ENCODE measurements at places on chromosomes 2 and 18.
A peak's percentile ranks its signal among the peaks of the same experiment; 100 is the strongest.

DNA sequence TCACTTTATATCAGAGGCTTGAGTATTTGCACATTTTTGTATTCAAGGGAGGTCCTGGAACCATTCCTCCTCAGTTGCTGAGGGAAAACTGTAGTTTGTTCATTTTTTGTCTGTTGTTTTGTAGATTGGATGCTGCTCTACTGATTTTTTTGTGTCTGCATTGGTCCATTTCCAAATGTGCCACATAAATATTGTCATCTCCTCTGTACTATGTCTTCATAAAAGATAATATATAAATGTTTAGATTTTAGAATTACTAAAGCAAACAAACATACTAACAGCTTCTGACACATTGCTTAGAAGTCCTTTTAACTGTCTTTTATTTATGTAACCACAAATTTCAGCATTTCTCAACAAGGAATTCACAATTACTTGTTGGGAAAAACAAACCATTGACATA is 356.8 kb downstream of the PLCL1 start:
- no peak for DNase-seq

- no peak for DNase-seq
These were observed 261.3 kb upstream of the CCDC68 start for GRCh38 chr18:55220523-55220922.

- DNase-seq = no peak
These were observed 19.7 kb upstream of the TNFAIP6 start for GRCh38 chr2:151337643-151338042.

- no peak for DNase-seq
These were observed 82.0 kb downstream of the DNMT3A start for GRCh38 chr2:25259737-25260124.

DNA sequence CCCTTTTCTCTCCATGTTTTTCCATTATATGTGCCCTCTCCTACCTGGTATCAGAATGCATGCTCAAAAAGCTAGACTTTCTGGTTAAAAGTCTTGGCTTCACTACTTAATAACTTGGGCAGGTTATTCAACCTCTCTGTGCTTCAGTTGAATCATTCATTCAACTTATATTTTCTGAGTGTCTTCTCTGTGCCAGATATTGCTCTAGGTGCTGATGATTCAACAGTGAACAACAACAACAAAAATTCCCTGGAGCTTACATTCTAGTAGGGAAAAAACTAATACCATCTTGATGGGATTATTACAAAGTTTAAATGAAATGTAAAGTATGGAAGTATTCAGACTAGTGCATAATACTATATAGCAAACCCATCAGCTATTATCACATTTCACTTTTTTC is 55.2 kb downstream of the SOS1 start:
- no peak for DNase-seq

DNA sequence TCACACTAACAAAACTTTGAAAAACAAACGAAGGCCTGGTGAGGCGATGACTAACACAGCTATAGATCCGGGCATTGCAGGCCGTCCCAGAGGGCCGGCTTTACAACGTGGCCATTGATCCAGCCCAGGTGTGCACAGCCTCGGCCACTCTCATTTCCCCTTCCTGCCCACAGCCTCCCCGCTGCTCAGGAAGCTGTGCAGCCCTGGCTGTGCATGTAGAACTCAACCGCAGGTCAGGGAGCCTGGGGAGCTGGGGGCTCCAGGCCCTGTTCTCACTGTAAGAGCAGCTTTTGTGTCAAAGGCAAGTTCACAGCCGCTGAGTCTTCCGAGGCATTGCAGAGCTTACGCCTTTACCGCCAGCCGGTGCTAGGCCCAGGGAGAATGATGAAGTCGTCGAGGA is 87.2 kb downstream of the LONRF2 start:
- DNase-seq = peak; percentile 81

DNA sequence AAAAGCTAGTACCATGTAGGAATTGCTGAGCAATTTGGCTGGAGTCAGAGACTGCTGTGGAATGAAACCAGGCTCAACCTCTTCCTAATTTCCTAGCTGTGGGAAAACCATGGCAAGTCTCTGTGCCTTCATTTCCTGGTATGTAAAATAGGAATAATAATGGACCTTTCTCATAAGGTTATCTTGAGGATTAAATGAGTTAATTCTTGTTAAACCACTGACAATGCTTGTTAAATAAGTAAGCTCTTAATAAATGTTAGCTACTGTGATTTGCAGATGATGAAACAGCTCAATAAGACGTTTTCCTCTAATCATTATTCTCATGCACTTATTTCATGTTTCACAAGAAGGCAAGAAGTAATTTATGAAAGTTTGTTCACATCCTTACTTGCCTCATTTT is 346.7 kb downstream of the RND3 start:
- DNase-seq = no peak

DNA sequence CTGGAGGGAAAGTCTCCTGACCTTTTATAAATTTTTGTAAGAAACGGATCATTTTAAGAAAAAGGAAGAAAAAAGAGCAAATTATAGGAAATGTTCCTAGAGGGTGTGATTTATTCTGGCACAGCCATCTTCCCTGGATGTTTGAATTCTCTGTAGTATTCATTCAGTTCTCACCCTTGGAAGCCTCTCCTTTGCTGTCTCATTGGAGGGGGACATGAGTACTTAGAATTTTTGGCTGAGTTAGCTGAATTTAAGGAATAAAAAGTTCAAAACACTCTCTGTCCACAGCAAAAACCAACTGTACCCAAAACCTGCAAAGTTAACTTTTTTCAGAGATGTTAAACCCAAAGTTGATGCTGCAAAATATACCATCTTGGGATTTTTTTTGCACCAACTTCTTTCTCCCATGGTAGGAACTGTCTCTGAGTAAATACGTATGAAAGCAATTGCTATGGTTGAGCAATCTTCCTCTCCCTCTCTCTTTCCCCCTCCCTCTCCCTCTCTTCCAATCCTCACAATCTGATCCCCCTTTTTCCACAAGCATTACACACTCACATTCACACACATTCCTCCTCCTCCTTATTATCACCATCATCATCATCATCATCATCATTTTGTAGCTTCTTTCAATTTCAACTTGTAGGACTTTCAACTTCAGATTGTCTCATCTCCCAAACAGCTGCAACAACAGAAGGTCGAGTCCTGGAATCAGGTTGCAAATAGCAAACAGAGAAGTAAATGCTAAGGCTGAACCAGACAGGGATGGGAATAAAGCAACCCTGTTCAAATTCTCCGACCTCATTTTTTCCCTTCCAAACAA is 183.7 kb downstream of the GFPT1 start:
- no peak for DNase-seq

DNA sequence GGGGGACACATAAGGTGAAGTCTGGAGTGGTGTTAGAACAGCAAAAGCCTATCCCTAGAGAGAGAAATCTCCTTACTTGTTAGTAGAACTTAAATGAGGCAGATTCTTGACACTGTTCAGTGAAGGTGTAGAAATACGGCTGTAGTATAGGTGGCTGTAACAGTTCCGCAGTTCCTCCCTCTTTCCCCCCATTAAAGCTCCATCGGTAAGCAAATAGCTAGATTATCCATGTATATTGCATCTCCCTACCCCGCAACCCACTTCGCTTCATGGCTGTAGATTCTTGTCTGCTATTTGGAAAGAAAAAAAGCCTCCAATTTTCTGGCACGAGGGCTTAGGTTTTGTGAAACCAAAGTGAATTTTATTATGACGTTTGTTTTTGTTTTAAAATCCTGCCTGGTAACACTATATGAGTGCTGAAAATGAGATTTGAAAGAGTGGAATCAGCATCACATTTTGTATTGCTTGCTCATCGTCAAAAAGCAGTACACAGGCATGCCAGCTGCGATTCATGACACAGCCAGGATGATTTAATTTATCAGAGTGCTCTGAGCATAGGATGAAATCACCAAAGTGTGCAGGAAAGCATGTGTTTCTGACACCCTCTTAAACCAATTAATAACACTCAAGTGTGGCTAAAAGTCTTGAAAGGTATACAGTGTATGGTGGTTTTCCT is 1.4 kb downstream of the FAM171B start:
- no peak for DNase-seq

DNA sequence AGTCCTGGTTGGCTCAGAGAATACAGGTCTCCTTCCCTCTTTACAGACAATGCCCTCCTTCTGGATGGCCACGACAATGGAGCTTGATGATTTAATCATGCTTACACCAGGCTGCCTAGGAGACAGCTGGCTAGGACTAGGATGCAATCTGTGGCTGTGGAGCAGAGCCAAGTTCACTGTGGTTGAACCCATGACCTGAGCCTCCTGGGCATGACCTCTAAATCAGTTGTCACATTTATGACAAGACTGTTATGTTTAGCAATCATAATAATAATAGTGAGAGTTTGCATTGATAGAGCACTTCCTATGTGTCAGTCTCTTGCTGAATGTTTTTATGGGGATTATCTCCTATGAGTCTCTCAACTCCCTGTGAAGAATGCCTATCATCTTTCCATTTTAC is 244.1 kb downstream of the ICOS start:
- DNase-seq = no peak

DNA sequence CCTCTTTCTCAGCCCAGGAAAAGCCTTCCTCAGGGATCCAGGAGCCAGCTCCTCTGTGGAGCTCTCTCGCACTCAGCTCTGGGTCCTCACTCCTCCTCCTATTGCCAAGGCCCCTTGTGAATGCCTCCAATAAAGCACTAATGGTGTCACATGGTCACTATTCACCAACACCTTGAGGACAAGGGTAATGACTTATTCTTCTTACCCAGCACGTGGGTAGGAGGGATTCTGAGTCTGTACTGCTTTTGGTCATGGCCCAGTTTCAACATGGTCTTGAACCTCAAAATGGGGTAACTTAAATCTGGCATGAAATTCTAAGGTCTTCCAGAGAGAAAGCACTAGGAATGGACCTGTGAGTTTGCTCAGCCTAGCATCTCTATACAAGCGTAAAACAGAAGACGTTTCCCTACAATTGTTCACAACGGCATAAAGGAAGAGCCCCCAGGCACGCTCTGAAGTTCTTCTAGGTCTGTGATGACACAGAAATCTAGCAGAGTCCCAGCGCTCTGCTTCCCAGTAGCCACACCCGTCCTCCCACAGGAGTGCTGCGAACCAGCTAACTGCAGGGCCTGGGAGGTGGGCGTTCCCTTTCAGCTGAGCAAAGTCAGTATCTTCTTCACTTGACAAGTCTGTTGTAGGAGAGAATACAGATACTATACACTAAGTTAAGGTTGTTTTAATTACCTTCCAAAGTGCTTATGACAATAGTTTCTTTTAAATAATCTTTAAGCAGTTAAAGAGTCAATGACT is 14.6 kb upstream of the KIDINS220 start:
- DNase-seq = no peak

DNA sequence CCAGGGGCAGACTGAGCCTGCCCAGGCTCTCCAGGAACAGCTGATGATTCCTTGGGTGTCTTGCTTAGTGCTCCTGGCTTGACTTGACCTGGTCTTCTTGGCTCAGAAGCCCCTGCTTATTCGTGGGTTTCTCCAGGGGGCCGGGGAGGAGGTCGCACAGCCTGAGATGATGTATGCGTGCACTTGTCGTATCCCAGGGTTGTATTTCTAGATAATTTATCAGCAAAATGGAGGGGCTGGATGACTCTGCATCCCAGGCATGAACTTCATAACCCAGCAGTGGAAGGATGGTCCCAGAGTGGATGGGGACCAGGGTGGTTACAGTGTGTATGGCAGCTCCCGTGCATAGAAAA is 25.2 kb downstream of the IMPA2 start:
- no peak for DNase-seq

DNA sequence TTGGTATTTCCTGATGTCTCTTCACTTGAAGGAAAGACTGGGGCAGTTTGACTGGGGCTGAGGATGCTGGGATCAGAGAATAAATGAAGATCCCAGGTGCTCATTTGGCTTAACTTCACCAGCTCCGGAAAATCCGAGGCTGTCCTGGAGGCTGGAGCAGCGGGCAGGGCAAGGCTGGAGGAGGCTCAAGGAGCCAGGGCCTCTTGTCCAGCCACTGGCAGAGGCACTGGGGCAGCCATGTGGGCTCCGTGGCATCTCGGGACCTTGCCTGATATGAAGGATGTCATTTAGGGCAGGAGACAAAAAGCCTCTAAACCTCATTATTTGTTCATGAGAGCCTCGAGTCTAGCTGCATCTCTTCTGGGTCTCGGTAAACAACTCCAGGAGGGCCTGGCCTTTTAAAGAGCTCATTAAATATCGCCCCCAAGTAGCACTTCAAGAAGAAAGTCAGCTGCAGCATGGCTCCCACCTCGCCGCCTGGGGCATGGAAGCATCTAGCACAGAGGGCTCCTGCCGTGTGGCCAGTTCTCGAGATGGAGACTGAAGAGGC is 13.5 kb upstream of the GPR55 start:
- no peak for DNase-seq

- DNase-seq = no peak
These were observed 171.2 kb downstream of the CPS1 start for GRCh38 chr2:210727549-210727948.

- no peak for DNase-seq
These were observed 74.5 kb downstream of the TWIST2 start for GRCh38 chr2:238922435-238922834.

- peak; percentile 47 for DNase-seq
These were observed 34.4 kb downstream of the ITGA6 start for GRCh38 chr2:172461591-172462372.

DNA sequence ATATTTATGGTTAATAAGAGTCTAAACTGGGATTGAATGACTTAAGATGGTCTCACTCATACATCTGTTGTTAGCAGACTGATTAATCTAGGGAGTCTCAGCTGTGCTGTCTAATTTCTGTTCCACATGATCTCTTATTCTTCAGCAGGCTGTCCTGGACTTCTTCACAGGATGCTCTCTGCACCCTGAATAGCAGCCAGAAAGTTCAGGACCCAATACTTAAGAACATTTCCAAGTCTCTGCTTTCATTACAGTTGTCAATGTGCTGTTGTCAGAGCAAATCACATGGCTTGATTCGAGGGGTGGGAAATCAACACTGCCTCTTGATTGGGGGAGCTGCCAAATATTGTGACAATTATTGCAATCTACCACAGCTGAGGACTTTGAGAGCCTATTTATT is 627.1 kb upstream of the SLC8A1 start:
- no peak for DNase-seq

DNA sequence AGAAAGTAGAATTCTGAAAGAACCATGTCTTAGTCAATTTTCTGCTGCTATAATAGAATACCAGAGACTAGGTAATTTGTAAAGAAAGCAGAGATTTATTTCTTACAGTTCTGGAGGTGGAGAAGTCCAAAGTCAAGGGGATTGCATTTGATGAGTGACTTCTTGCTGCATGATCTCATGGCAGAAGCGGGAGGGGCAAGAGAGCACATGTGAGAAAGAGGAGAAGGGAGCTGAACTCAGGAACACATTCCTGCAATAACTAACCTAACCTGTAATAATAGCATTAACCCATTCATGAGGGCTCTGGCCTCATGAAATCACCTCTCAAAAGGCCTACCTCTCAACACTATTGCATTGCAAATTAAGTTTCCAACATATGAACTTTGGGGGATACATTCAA is 797.5 kb upstream of the POU3F3 start:
- DNase-seq = no peak

GRCh38 chr2:227103583-227103982 is 60.4 kb downstream of the COL4A4 start:
- DNase-seq = no peak
